Esophagus (tissue), 2 donors: ENCODE measurements at places on chromosomes 3 and 15. TPM values are rescaled to one million over a fixed set of nuclear protein-coding genes. Genes with fewer than 3 reads are reported as not detected.

FOXB1 gene
- not detected for polyA plus RNA-seq

TRH gene
- polyA plus RNA-seq = not detected

DLL4 gene
- 1.9 TPM for polyA plus RNA-seq

GOLGA6D gene
- polyA plus RNA-seq = not detected

ASB14 gene
- polyA plus RNA-seq = not detected
